ENCODE measurements at places on chromosomes 1 and 21. TPM values are rescaled to one million over a fixed set of nuclear protein-coding genes. Genes with fewer than 3 reads are reported as not detected.

STYXL2 gene
- total RNA-seq, result not detected

DNA sequence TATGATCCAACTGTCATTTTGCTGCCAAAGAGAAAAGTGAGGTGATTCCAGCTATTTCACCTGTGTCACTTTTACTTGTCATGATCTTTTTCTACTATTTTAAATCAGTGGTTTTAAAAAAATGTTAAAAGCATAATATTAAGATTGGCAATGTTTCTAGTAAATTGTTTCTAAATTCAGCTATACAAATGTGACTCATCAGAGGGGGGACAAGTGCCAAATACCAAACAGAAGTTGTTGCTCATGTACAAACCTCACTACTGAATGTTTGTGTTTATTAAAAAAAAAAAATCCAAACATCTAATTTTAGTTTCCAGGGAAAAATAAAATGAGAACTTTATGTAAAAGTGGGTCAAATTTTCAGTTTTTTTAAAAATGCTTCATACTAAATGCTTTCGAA lies 346.2 kb upstream of the SNX7 start:
- DNase-seq, result no peak

CFAP141 gene
- total RNA-seq, result not detected

- no peak for DNase-seq
Observed at GRCh38 chr1:159081626-159082025, 5.1 kb upstream of the AIM2 start.

DNA sequence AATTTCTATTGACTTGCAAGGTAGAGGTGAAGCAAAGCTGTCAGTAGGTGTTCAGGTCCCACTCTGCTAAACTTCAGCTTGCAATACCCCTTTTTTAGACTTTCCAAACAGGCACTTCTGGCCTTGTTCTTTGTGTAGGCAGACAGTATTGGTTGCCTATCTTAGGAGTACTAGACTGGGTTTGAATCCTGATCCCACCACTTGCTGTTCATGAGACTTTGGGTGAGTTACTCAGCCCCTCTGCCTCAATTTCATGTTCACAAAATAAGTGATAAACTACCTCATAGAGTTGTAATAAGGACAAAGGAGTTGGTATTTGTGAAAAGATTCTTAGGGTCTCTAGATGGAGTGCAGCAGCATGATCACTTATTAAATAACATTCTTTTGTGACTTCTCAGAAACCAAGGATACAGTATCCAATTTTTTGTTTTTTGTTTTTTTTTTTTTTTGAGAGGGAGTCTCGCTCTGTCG lies 5.2 kb downstream of the RCC1 start:
- no peak for DNase-seq

DNA sequence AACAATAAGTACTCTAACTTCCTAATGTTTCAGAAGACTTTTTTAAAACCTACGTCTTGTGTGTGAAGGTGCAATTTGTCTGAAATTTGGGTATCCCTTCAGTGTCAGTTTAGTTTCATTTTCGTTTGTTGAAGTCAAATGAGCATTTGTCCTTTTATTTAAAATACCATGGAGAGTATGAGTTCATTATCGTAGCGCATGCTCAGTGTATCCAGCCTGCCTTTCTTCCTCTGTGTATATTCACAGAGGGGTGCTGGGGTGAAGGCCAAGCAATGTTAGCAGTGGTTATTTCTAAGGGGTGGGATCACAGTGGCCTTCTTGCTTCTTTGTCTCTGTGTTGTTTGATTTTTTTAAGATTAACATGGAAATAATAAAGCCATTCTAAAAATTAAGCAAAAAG lies 43.2 kb downstream of the CNN3 start:
- no peak for DNase-seq

DNA sequence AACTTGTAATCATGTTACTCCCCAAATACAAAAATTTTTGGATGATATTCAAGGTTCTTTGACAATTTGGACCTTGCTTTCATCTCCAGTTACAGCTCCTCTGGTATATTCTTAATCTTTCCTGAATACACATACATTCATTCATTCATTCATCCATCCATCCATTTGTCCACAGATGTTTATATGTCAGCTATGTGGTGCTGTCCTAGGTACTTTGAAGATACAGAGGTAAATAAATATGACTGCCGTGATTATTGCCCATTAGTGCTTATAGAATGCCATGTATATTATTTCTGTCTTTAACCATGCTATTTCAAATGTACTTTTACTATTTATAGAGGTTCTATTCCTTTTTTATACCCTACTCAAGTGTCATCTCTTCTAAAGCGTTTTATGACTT lies 72.1 kb downstream of the SYT14 start:
- no peak for DNase-seq

GRCh38 chr1:17194133-17194475 lies 10.8 kb upstream of the PADI1 start:
- no peak for DNase-seq

GRCh38 chr21:40540216-40540615 lies 306.7 kb downstream of the DSCAM start:
- DNase-seq, result no peak

CYP4Z1 gene
- total RNA-seq, result not detected

DNA sequence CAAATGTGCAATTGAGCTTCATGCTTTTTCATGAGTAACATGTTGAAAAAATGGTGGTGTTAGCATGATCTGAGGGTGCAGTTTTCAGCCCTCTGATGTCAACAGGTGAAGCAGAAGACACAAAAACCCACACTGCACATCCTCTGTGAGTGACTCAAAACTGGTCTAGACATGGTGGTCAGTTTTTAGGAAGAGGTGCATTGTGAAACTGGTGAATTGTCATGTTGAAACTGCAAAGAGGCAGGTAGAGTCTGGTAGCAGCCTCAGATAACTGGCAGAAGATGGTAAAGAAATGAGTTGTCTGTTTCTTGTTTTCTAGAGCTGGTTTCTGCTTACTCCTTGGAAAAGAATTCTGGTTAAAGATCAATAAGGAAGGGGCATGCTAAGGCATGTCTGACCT lies 97.3 kb upstream of the HMCN1 start:
- no peak for DNase-seq

Data from kidney epithelial cell (primary cell).